ENCODE measurements at places on chromosomes 1 and 21. TPM values are rescaled to one million over a fixed set of nuclear protein-coding genes. Genes with fewer than 3 reads are reported as not detected.

GRCh38 chr1:6805004-6805416 is 19.8 kb downstream of the CAMTA1 start:
- no peak for DNase-seq

DNA sequence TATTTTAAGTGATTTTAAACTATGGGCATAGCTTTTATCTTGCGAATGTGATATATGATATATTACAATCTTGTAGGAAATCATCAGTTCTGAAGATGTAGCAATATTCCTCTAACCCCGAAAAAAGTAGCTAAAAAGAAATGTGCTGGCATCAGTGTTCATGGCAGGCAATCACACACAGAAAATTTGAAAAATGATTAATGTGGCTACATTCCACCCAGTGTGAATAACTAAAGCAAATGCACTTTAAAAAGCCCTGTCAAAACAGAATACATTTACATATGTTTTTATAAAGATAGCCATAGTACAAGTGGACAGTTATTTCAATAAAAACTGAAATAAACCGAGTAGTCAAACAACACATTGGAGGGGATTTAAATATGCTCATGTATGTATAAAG is 260.2 kb downstream of the HHAT start:
- DNase-seq: no peak

DNA sequence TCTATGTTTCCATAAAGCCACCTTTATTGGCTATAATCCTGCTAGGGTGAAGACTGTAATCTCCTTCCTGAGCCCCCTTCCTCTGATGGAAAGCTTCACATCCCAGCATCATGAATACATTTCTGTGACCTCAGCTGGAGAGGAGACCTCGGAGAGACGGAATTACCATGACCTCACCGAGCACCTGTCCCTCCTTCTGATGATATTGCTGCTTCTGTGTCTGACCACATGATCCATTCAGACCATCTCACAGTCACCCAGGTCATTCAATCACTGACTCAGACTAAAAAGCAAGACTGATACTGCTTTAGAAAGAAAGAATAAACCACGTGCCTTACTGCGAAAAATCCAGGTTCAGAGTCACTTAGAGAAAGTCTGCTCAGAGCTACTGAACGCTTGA is 8.8 kb downstream of the KCND3 start:
- DNase-seq: no peak

DNA sequence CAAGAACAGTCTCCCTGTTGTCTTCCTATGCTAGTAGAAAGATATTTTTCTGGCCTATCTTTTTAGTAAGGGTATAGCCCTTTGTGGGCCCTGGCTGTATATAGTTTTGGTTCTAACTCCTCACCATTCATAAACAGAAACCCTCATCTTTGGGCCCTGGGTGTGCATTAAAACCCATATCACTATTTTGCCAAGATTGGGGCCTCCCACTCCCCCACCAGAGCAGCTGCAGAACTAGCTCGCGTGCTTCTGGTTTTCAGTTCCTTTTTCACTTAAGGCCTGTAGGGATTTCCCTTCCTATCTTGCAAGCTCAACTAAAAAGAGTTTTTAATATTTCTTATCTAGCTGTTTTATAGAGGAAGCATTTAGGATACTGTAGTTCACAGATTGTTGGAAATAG is 106.4 kb downstream of the RGL1 start:
- no peak for DNase-seq

GRCh38 chr1:180519846-180520245 is 17.5 kb upstream of the ACBD6 start:
- no peak for DNase-seq

DNA sequence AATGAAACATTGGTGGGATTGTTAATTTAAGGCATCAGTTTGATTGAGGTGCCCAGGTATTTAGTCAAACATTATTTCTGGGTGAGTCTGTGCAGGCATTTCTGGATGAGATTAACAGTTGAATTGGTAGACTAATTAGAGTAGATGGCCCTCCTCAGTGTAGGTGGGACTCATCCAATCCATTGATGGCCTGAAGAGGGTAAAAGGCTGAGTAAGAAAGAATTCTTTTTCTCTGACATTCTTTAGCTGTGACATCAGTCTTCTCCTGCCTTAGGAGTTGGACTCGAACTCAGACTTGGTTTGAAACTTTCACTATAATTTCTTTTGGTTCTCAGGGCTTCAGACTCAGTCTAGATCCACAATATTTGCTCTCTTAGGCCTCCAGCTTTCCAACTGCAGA is 59.6 kb upstream of the ADAMTS5 start:
- DNase-seq: no peak

DNA sequence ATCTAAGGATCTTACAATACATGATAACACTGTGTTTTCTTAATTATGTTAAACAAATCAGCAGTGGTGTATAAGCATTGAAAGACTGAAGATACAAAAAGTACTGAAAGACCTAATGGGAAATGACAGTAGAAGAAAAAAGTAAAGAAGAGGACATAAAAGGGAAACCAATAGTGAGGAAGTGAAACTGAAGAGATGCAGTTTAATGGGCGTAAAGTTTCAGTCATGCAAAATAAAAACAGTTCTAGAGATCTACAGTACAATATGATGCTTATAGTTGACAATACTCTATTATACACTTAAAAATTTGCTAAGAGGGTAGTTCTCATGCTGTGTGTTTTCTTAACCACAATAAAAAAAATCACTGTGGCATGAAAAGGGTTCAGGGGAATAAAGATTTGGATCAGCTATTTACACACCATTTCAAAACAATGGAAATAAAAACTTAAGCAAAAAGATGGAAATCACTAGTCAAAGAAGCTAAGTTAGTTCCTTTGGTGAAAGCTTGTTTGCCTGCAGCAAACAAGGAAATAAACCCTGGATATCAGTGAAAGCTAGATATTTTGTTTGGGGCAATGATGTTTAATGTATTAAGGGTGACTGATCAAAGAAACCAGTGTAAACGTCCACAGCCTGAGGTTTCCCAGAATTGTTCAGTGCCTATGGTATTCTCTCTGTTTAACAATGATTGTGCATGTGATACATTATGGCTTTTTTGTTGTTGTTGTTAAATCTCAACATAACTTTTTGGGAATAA is 1160.8 kb upstream of the ADGRL2 start:
- no peak for DNase-seq

DNA sequence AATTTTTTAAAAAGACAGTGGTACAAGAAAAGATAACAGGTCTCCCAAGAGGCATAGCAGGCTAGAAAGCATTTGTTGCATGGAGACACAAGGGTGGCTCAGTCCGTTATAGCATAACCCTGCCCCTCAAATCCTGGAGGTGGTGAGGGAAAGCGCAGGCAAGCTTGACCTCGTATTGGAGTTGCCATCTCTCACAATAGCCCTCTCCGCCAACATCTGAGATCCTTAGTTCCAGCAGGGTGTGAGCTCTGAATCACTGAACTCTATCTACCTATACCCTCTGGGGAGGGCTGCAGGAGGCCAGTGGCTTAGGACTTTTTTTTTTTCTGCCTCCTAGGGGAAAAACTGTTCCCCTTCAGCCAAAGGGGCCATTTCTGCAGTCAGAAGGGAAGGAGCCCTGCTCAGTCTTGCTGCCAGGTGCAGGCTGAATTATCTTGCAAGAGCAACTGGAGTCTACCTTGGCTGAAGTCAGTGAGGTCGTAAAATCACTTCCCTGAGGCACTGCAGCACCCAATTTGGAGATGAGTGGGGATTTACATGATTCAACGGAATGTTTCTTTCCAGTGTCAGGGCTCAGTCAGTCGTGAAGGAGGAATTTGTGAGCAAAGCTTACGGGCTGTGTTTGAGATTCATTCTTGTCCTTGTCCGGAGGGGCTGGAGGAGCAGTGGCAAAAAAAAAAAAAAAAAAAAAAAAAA is 17.2 kb upstream of the C8A start:
- no peak for DNase-seq

DNA sequence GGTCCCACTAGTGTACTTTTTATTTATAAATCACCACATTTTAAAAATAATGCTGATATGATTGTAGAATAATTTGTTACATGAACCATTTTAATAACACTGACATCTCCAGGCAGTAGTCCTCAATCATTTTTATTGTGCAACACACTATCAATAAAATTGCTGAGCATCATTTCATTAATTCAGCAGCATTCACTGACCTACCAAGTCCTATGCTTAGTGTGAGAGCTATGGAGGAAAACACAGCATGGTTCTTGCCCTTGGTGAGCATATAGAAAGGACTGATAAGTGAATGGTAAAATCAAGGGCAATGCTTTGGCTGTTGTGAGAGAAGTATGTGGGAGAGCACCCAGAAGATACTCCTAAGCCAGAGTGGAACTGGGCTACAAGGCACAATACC is 119.7 kb downstream of the KCNT2 start:
- no peak for DNase-seq

- DNase-seq: no peak
Observed at GRCh38 chr1:41766041-41766440, 152.7 kb downstream of the HIVEP3 start.

GRCh38 chr1:232142403-232143314 is 487.3 kb downstream of the SIPA1L2 start:
- DNase-seq: no peak

DNA sequence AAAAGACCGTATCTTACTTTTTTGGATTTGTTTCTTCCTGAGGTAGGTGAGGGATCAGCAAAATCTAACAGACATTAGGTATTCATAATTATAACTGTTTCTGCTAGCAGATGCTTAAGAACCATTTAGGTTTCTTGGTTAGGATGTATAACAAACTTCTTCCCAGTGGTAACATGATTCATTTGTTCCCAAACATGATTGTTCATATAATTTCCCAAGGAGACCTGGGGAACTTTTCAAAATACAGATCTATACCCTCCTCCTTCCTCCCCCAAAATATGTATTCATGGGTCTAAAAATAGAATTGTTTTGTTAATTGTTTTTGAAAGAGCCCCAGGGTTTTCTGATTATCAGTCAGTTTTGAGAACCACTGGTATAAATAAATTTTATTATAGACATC is 228.2 kb downstream of the COP1 start:
- DNase-seq: no peak

DNA sequence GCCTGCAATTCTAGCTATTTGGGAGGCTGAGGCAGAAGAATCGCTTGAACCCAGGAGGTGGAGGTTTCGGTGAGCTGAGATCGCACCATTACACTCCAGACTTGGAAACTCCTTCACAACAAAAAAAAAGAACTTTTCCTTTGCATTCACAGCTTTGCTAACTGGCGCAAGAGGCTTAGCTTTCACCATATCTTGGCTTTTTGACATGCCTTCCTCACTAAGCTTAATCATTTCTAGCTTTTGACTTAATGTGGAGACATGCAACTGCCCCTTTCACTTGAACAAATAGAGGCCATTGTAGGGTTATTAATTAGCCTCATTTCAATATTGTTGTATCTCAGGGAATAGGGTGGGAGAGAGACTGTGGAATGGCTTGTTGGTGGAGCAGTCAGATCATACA is 8.7 kb downstream of the KPNA6 start:
- DNase-seq: no peak

Gene COL6A2
- 55.2 TPM for total RNA-seq

Gene MCOLN3
- not detected for total RNA-seq

Gene NPPA
- total RNA-seq: not detected

Gene KRTAP27-1
- total RNA-seq: not detected

Gene HCRTR1
- total RNA-seq: not detected

Gene OR2C3
- not detected for total RNA-seq

Gene KCNN3
- 3.8 TPM for total RNA-seq

Gene GJB3
- not detected for total RNA-seq
